Suppressor macrophage treated with lipopolysaccharide for 1 hour (primary cell): ENCODE measurements at places on chromosomes 1 and 21.
A peak's percentile ranks its signal among the peaks of the same experiment; 100 is the strongest.

GRCh38 chr1:12617901-12618660, at the start of gene DHRS3:
Gene DHRS3, minus strand, starts transcription at chr1:12618210. Its CDS starts 862 bp downstream, at chr1:12617348.
- peak; percentile 63 for DNase-seq

DNA sequence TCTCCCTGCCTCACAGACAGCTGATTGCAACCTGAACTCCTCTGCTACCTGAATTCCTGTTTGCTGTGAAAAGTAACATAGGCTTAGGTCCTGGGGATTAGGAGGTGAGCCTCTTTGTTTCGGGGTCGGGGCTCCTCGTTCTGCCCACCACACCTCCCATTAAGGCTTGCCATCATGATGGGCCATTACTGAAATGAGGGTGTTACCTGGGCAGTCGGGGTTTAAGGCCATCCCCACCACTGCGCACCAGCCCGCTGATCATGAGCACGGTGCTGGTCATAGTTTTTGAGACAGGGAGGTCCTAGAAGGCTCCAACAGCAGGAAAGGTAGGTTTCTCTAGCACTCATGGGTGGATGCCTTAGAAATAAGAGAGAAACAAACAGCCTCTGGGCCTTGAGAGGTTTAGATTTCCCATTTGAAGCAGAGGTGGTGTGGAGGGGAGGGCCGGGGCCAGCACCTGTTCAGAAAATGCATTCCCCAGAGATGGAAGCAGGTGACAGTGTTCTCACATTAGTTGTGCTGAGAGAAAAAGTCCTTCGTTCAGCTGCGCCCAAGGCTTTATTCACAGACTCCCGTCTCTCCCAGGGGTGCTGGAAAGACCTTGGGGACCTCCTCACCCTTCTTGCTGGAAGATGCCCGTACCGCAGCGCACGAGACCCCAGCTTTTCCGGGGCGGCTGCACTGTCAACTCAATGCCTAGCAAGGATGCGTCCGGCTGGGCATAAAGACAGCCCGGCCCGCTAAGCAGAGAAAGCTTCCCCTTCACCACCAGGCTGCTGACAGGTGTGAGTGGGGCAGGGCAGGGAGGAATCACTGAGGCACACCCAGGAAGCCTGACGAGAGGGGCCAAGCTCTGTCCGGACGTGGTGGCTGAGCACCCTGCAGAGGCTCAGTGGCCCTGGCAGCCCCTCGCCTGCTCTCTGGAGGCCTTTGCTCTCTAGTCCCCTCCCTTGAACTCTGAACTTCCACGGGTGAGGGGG, 125.5 kb downstream of the PGBD5 start:
- DNase-seq, result no peak

GRCh38 chr1:12087797-12088314, 24.8 kb downstream of the TNFRSF8 start:
- peak; percentile 92 for DNase-seq

- DNase-seq, result no peak
These were observed 55.4 kb upstream of the KIF26B start for GRCh38 chr1:245099401-245099800.

DNA sequence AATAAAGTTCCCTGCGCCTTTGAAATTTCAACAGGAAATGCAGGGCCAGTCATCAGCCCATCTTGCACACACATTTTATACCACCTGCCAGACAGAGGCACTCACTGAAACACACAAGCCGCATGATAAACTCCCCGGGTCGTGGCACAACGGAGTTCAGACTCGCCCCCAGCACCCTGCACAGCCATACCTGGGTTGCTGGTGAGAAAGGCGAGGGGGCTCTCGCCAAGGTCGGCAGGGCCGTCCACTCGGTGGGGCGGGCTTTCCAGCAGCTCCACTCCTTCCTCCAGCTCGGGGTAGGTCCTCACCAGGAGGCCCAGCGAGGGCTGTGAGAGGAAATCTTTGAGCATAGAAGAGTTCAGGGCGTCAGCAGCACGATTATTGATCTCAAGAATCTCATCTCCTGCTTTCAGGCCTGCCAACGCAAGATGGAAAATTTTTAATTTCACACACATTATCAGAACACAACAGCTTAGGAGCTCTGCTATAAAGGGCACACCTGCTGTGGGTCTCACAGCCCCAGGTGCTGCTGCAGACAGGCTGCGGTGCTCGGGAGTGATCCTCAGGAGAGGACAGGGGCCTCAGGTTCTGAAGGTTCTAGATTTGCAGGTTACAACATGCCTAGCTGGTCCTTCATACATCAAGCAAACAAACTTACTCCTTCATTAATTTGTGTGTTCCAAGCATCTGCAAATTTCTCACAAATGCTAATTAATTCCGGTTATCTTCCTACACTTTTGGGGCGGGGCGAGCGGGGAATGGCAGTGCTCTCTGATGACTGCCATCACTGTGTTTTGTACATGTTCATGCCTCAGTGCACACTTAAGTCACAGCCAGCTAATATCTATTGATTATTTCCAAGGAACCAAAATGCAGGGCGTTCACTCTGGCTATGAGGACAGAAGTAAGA, 144.2 kb upstream of the KRTAP19-8 start:
- no peak for DNase-seq
